SHP77 (cell line): ENCODE measurements at places on chromosomes 11 and 22.

- no peak for DNase-seq
Measured at GRCh38 chr11:63362196-63362793, 7.3 kb upstream of the SLC22A9 start.

DNA sequence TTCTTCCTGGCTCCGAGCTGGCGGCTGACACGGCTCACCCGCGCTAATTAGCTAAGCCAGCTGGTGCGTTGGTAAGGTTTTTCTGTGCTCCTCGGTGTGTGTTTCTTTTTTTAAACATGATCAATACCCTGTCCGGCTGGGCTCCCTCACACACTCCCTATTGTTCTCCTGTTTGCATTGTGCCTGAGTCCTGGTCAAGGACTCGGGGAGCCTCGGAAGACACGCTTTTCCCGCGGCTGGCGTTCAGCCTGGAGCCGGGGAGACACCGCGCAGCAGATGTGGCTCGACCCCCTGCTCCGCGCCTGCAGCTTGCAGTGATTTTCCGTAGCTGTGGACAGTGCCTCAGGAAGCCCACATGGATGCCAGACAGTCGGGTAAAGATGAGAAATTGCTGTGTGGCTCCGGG lies 454.9 kb upstream of the CADM1 start:
- DNase-seq: peak; percentile 88

GRCh38 chr11:122170815-122171475 lies 54.9 kb upstream of the BLID start:
- no peak for DNase-seq

- DNase-seq: no peak
Measured at GRCh38 chr11:107931206-107931605, 3.0 kb downstream of the RAB39A start.

- DNase-seq: no peak
Measured at GRCh38 chr11:45844822-45845578, 2.3 kb upstream of the CRY2 start.

GRCh38 chr22:49536571-49537131 lies 291.0 kb downstream of the BRD1 start:
- DNase-seq: no peak

GRCh38 chr22:46011627-46012181 lies 34.7 kb upstream of the WNT7B start:
- DNase-seq: no peak

- DNase-seq: no peak
Measured at GRCh38 chr11:57459164-57460021, 935 bp upstream of the RTN4RL2 start.

- DNase-seq: peak; percentile 68
Measured at GRCh38 chr11:75200051-75200450, 40.5 kb upstream of the TPBGL start.

- no peak for DNase-seq
Measured at GRCh38 chr11:128691802-128692752, 1.8 kb upstream of the FLI1 start.

- no peak for DNase-seq
Measured at GRCh38 chr11:118049771-118050170, 27.1 kb upstream of the TMPRSS4 start.

- DNase-seq: no peak
Measured at GRCh38 chr11:94895451-94895850, 77.9 kb downstream of the CWC15 start.

DNA sequence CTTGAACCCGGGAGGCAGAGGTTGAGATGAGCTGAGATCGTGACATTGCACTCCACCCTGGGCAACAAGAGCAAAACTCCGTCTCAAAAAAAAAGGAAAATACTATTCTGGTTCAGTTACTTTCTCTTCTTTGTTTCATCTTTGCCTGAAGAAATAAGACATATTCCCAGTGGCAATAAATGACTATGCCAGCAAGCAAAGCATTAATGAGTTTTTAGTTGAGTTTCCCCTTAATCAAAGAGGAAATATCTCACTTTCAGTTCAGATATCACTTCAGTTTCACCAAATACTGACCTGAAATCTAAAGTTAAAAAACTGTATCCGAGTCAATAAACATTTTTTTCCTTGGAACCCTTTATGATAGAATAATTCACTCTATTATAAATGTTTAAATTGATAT lies 10.4 kb downstream of the PISD start:
- no peak for DNase-seq

- no peak for DNase-seq
Measured at GRCh38 chr11:132422722-132423121, 1052.3 kb downstream of the NTM start.
